ENCODE measurements at places on chromosomes 13 and 19.

- no peak for DNase-seq
Measured at GRCh38 chr19:57421037-57421436, 10.1 kb downstream of the ZNF17 start.

DNA sequence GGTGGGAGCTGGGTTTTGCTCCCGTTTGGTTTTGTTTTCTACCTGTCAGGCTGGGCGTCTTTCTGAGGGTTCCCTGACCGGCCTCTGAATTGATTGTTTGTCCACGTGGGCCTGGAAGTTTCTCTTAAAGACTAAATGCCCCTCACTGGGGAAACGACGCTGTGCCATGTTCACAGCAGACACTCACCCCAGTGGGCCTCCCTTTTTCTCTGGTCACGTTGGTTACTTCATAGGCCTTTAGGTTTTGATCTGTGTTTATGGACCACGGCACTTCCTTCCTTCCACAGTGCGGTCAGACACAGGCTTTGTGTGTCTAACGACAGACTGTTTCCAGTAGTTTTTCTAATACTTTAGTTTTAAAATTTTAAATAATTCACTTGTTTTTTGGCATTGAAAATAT is 20.1 kb upstream of the NDUFS7 start:
- no peak for DNase-seq

DNA sequence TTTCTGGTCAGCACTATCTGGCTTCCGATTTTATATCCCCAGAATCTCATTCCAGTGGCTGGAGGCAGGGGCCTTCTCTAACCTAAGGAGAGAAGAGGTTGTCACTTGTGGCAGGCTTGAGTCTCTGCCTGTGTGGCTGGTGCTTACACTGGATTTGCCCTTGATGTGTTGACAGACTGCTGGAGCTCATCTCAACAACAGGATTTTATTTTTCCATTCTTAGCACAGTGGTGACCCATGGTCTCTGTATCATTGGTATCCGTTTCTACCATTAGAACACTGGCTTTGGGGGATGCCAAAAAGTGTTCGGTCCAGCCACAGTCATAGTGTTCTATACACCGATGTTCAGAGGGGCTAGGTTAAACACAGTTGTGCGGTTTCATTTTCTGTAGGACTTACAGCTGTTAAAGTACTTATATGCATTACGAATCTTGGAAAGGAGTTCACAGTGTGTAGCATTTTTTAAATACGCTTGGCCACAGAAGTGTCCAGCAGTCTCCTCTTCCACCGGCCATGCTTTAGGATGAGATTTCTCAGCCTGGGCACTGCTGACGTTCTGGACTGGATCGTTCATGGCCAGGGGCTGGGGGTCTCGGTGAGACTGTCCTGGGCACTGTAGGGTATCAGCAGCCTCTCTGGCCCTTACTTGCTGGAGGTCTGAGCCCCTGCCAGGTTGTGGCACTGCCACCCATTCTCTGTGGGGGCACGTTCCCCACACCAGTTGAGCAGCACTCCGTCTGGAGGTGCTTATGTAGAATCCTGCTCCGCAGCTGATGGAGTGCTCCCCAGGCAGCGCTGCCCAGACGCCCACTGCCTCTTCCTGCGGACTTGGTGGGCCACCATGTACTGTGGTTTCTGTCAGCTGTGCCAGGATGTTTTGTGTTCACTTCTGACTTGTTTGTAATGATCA is 41.4 kb upstream of the TEX29 start:
- no peak for DNase-seq

- no peak for DNase-seq
Measured at GRCh38 chr19:22606212-22606553, 27.9 kb upstream of the ZNF492 start.

GRCh38 chr19:45251452-45252354 is 632 bp downstream of the MARK4 start:
- DNase-seq, result no peak

- no peak for DNase-seq
Measured at GRCh38 chr13:26629260-26629825, 71.9 kb downstream of the WASF3 start.

- DNase-seq, result no peak
Measured at GRCh38 chr19:3673506-3674439, 26.5 kb downstream of the PIP5K1C start.

DNA sequence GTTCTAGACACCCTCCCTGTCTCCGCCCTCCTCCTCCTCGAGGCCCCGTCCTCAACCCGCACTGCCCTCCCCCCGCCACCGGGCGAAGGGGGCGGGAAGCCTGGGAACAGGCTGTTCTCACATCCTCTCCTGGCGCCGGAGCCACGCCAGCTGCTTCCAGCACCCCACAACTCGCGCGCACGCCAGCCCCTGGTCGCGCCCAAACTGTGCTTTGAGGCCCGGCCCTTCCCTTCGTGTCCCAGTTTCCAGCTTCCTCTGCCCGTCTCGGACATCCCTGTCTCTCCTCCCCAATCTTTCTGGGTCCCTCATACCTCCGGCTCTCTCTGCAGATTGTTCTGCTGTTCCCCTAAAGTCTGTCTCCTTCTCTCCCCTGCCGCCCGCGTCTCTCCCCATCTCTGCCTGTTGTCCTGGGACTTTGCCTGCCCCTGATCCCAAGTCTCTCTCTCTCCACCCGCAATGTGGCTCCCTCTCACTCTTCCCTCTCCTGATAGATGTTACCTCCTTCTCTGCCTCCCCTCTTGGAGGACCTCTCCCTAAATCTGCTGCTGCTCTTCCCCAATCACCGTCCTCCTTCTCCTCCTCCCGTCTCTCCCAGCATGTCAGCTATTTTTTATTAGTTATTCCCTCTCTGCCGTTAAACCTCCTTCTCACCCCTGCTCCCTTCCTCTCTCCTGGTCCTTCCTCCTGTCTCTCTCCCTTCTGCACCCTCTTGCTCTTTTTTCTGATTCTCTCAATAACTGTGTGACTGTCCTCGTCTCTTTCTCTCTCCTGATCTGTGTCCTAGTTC is 14.2 kb downstream of the DPF1 start:
- no peak for DNase-seq

- DNase-seq, result no peak
Measured at GRCh38 chr13:109256866-109257760, 529.3 kb downstream of the IRS2 start.

- DNase-seq, result no peak
Measured at GRCh38 chr13:40439928-40440327, 226.5 kb downstream of the FOXO1 start.

- no peak for DNase-seq
Measured at GRCh38 chr13:108835083-108835482, 205.7 kb downstream of the MYO16 start.

DNA sequence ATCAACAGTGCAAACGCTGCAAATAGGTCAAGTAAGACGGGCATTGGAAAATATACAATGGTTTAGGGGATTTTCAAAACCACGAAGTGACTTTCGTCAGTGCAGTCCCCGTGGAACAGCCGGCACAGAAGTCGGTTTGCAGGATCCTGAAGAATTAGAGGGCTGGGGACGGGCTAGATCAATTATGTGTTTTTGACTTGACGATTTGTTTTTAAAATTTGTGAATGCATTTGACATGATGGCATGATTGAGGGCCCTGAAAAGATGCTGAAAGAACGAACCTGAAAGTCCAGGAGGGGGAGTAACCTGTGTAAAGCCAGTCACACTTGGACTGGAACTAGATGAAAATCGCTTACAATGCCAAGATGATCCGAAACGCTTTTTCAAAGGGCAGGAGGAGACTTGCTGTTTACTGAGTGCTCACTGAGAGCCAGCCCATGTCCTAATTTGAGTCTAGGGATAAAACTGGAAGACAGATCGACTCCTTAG is 8.9 kb upstream of the DGKH start:
- DNase-seq, result no peak

DNA sequence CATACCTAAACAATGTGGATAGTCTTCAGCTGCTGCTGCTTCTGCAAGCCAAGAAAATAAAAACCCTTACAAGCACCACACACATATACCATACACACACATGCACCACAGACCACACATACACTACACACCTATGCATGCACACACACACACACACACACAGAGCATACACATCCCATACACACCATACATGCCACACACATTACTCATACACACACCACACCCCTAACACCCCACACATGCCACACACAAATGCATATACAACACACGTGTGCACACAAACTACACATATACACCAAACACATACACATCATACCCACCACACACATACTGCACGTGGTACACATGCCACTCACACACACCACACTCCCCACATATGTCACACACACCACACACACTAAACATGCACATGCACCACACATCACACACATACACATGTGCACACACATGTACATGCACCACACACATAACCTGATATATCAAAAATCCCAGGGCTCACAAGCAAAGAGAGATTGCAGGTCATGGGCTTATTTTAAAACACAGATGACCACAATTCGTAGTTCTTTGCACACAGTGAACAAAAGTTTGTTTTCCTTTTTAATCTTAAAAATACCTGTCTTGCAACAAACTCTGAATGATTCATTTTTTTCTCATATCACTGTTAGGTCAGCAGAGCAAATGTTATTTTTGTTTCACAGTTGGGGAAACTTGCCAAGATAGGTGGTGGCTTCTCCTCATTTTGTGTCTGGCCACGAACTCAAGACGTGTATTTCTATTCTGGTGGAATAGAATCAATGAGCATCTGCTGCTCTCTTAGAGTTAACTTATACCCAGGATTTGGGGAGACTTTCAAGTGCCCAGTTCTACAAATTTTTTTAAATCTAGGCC is 456.6 kb downstream of the FGF9 start:
- DNase-seq, result no peak

GRCh38 chr13:51125495-51126226 is 14.6 kb upstream of the C13orf42 start:
- peak; percentile 20 for DNase-seq

DNA sequence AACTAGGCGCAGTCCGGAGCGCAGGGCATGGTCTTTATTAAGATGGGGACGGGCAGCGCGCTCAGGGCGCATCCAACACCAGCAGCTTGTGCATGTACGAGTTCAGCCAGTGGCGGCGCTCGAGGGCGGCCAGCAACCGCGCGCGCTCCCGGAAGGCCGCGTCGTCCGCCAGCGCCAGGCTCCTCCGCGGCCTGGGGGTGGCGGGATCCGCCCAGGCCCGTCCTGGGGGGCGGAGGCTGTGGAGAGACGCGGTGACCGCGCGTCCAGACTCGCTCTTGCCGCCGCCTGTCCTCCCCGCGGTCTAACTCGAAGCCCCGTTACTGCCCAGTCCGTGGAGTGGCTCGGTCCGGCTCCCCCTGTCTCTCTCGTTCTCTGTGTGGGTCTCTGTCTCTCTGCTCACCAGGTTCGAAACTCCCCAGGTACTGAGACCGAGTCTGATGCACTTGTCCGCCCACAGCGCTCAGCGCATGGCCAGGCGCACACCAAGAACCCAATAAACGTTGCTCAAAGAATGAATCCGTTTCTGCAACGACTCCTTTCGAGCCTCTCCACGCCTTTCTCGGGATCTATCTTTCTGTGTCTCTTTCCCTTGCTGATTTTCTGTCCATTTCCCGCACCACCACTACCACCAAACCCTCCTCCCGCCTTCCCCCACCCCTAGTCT is 702 bp downstream of the PTH2 start:
- DNase-seq, result no peak

GRCh38 chr19:812747-813218 is 9.0 kb downstream of the PLPPR3 start:
- no peak for DNase-seq

DNA sequence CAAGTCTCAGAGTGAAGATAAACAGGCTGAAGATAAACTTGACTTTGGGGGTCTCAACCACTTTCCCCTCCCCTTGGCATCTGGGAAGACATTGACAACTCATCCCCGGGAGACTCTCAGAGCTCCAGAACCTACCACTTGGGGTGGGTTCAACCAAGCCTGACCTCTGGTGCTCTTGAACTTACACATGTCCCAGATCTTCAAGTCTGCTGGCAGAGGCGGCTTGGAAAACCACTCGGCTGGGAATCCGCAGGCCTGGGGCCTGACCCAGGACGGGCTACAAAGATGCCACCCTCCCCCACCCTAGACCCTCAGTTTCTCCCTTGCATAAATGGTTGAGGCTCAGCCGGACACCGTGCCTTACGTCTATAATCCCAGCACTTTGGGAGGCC is 512 bp downstream of the LRRC8E start:
- no peak for DNase-seq

DNA sequence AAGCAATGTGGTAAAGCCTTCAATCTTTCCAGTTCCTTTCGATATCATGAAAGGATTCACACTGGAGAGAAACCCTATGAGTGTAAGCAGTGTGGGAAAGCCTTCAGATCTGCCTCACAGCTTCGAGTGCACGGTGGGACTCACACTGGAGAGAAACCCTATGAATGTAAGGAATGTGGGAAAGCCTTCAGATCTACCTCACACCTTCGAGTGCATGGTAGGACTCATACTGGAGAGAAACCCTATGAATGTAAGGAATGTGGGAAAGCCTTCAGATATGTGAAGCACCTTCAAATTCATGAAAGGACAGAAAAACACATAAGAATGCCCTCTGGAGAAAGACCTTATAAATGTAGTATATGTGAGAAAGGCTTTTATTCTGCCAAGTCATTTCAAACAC is 15.6 kb upstream of the ZNF763 start:
- no peak for DNase-seq

GRCh38 chr13:50932091-50932490 is 22.5 kb downstream of the RNASEH2B start:
- no peak for DNase-seq

DNA sequence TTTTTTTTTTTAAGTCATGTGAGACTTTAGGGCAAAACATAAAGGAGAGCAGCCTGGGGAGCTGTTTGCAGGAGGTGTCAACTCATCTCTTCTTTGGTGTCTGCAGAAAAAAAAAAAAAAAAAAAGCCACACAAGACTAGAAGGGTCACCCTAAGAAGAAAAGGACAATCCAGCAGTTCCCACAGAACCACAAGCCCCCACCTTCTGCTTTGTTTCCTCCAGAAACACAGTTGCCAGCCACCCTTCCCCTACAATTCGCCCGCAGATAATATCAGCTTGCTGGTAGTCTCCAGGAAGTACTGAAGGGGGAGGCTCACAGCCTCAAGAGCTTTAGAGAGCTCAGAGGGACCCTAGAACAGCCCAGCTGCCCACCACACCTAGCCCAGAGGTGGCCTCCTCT is 22.3 kb upstream of the ZBTB7A start:
- DNase-seq, result no peak

- DNase-seq, result no peak
Measured at GRCh38 chr13:85420136-85420535, 379.1 kb downstream of the SLITRK6 start.

DNA sequence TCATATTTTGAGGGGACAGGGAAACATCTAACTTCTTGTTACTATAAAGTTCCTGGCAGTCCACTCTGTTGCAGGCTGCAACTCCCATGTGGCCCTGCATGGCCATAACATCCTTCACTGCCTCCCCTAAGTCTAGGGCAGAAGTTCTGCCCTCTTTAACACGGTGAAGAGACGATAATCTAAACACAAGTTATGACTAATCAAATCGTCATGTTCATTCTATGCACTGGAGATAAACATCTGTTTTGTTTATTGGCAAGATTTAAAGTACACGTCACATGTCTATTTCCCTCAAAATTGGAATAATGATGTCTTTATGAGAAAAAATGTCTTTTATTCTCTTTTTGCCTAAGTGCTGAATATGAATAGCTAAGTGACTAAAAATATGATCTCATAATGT is 1629.4 kb downstream of the PCDH9 start:
- no peak for DNase-seq

- DNase-seq, result peak; percentile 14
Measured at GRCh38 chr19:11699931-11700794, 38.6 kb downstream of the ZNF823 start.

Data from NCI-H1048 (cell line).